Ovary (tissue), 10 donors: ENCODE measurements at places on chromosomes 12 and 14.

- no peak for DNase-seq
Observed at GRCh38 chr12:14833952-14834351, 9.4 kb downstream of the ART4 start.

- no peak for DNase-seq
Observed at GRCh38 chr14:104011824-104012517, 69.6 kb upstream of the RD3L start.

- no peak for DNase-seq
Observed at GRCh38 chr14:33408291-33408690, 469.6 kb downstream of the NPAS3 start.

DNA sequence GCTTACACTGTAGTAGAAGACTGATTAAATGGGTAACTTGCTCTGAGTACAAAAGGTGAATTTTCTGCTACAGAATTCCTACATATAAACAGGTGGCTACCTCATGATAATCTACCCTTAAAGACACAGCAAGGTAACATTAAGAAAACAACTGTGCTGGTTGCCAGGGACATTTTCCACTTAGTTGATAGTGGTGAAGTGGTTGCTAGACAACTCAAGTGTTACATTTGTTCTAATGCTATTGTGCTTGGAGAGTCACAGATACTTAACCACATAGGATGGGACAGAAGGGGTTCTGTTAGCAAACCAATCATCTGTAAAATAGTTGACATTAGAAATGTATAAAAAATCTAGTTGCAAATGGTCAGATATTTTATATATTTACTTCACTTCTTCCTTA, 870.3 kb upstream of the SEL1L start:
- DNase-seq: no peak
